ENCODE measurements at places on chromosomes 1 and 21. TPM values are rescaled to one million over a fixed set of nuclear protein-coding genes. Genes with fewer than 3 reads are reported as not detected.

Gene OR2T2
- not detected for total RNA-seq

Gene CACNA1S
- total RNA-seq: not detected

Gene SFPQ
- total RNA-seq: 275 TPM

Gene EXTL1
- total RNA-seq: 0.43 TPM

Gene HNRNPR
- total RNA-seq: 72.9 TPM

Gene RSPO1
- not detected for total RNA-seq

Gene RABGAP1L
- 18.4 TPM for total RNA-seq

Gene PHTF1
- total RNA-seq: 56.9 TPM

Gene RASSF5
- total RNA-seq: 5.5 TPM

Gene AADACL4
- not detected for total RNA-seq

Gene RNU1-2
- total RNA-seq: under 0.01 TPM

Data from placental pericyte (primary cell).